ENCODE measurements at places on chromosomes 7 and 10. TPM values are rescaled to one million over a fixed set of nuclear protein-coding genes. Genes with fewer than 3 reads are reported as not detected.

Gene GNAT3
- 7.0 TPM for polyA plus RNA-seq

Gene ADCY1
- 0.17 TPM for polyA plus RNA-seq

Gene HNRNPH3
- 222 TPM for polyA plus RNA-seq

Gene RTKN2
- polyA plus RNA-seq, result not detected

Gene OR9A2
- polyA plus RNA-seq, result not detected

Gene SOSTDC1
- polyA plus RNA-seq, result not detected

Gene OR2A1
- polyA plus RNA-seq, result not detected

Gene EBLN1
- polyA plus RNA-seq, result not detected

Gene GPR85
- not detected for polyA plus RNA-seq

Gene SPDYE5
- polyA plus RNA-seq, result 1.5 TPM

Gene NPSR1
- polyA plus RNA-seq, result not detected

All from GM12878 (cell line).